ENCODE measurements at places on chromosomes 5 and 9. TPM values are rescaled to one million over a fixed set of nuclear protein-coding genes. Genes with fewer than 3 reads are reported as not detected.

GRCh38 chr9:97710356-97711222 lies 13.4 kb upstream of the XPA start:
- peak; percentile 30 for DNase-seq

DNA sequence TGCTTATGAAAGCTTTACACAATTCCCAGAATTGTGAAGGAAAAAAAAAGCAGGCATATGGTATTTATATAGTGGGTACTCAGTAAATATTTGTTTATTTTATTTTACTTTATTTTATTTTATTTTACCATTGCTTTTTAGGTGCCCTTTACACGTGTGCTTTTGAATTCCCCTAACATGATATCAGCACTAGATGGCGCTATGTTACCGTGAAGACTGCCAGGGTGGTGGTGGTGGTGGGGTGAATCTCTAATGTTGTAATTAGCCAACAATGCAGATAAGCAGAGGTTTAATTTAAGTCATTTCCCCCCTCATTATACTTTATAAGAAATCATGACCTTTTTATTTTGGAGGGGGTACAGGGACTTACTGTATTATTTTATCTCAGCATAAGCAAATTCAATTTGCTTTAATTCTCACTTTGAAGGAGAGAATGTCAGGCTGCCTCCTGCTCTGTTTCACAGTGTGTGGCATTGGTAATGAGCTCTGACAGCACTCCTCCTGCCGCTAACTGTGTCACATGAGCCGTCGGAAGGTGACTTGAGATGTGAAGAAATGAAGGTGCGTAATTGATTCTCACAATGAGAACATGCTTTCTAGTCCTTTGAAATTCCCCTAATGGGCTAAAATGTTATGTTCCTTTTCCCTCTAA lies 165.6 kb downstream of the YTHDC2 start:
- DNase-seq: no peak

- no peak for DNase-seq
These were observed 473.8 kb upstream of the PTPRD start for GRCh38 chr9:11086561-11086960.

- DNase-seq: no peak
These were observed 6.3 kb downstream of the C5orf15 start for GRCh38 chr5:133962131-133962530.

- no peak for DNase-seq
These were observed 40.0 kb downstream of the NIM1K start for GRCh38 chr5:43231977-43232376.

DNA sequence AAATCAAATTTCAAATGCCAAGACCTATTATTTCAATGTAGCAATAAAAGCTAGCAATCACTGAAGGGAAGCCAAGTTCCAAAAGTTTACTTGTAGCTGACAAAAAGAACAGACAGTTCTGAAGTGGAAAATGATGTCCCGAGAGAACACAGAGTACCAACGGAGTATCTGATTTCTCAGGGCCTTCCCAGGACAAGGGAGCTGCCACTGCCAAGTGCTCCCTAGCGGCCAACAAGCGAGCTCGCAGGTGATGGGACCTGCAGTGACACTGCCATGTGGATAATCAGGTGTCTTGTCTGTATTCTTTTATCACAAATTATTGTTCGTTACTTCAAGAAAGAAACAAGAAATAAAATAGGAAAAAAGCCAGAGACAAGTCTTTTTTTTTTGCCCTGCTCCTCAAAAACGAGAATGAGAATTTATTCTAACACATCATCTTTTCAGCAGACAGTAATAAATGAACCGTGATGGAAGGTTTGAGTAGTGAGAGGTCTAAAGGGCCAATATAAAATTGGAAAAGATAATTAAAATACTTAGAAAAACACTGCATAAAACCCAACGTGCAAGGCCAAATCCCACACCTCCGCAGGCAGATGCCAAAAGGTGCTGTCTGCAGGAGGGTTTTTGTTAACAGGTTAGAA lies 159.4 kb downstream of the MYO10 start:
- no peak for DNase-seq

DNA sequence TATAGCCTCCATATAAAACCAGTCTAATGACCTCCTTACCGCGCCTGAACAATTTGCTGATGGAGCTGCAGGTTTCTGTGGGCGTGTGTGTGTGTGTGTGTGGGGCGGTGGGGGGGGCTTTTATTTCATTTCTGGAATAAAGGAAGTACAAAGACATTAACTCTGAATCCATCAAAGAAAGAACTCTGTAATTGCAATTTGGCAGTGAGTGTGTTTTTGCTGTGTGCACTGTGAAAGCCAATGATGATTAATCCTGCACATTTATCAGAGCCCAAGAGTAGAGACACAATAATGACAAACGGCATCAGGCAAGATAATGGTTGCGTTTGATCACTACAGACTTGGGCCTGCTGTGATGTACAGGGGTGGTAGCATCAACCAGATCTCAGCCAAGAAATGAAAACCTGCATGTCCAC lies 29.3 kb upstream of the NDFIP1 start:
- DNase-seq: no peak

DNA sequence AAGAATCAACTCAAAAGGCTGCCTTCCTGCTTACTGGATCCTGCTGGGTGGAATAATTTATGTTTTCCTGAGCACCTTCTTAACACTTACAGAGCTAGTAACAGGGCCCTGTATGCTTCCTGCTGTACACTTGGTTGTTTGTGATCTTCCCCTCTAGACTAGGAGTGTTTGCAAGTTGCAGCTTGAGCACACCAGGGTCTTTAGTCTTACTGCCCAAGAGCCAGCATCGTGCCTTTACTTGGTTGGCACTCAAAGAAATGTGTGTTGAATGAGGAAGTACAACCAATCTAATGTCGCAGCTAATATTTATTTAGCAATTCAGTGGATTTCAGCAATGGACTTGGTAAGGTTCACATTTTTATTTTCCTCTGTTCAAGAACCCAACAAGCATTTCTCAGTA lies 57.5 kb upstream of the HAND1 start:
- no peak for DNase-seq

DNA sequence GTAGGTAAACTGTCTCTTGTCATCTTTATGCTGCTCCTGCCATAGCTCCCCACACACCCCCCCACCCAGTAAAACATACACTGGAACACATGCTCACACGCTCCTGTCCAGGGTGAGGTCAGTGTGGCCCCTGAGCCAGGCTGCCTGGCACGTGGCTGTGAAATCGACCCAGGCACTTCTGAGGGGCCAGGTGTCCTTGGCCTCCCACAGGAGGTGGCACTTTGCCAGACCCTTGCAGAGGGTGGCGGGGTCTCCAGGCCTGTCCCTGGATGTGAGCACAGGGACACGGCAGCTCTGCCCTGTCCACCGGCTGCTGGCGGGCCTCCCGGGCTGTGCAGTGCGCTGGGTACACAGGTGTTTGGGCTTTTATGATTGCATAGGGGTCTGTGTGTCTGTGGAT lies 10.0 kb upstream of the CRB2 start:
- DNase-seq: no peak

- DNase-seq: no peak
These were observed 26.6 kb upstream of the ANKDD1B start for GRCh38 chr5:75584641-75585040.

GRCh38 chr5:59000211-59000610 lies 417.3 kb downstream of the RAB3C start:
- no peak for DNase-seq

- no peak for DNase-seq
These were observed 822 bp downstream of the RASEF start for GRCh38 chr9:83061990-83062650.

The SLC36A3 gene
- total RNA-seq: not detected

The SLC6A3 gene
- 0.08 TPM for total RNA-seq

The PCDHA8 gene
- not detected for total RNA-seq

The PDCD1LG2 gene
- total RNA-seq: not detected
